Dermis blood vessel endothelial cell (primary cell): ENCODE measurements at places on chromosomes 2 and 18.

DNA sequence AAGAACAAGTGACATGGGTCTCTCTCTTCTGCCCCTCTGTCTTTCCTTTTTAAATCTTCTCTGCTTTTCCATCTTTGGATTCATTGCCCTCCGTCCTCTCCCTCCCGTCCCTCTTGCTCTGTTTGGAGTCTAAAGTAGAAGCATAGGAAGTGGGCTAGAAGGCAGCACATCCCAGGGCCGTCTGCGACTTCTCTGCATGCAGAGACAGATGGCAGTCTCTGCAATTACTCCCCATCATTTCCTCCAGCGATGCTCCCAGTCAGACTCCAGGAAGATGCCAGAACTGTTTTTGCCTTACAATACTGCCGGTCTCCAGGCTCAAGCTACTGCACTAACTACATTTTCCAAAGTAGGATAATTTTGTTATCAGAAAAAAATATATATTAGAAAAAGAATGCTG, 35.2 kb upstream of the LPIN2 start:
- DNase-seq, result no peak

DNA sequence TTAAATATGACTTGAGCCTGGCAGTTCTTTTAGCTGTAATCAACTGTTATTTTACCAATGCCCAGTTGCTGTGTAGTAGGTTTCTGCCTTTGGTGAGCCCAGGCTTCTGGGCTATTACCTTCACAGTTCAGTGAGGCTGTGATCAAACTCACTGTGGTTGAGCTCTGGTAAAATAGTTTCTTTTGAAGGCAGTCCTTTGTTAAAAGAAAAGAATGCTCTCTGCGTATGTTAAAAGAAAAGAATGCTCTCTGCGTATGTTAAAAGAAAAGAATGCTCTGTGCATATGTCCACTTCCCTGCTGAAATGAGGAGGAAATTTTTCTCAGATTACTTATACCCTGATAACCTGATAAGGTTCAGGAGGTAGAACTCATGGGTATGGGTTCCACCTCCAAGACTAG, 244.3 kb downstream of the RNF144A start:
- DNase-seq, result no peak

DNA sequence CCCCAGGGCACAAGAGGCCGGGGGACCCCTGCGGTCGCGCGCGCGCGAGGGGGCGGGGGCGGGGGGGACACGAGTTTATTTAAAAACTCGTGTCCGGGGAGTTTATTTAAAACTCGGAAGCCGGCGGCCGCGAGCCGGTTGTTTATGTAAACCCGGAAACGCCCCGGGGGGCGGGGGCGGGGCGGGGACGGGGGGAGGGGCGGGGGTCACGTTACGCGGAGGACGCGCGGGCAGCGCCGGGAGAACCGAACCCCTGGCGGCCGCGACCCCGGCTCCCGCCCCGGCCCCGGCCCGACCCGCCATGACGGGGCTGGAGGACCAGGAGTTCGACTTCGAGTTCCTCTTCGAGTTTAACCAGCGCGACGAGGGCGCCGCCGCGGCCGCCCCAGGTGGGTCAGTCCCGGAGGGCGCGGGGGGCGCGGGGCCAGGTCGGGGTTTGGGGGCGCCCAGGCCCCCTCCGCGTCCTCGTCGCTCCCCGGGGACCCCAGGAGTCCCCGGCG, 4.4 kb downstream of the NFATC1 start:
- peak; percentile 45 for DNase-seq

DNA sequence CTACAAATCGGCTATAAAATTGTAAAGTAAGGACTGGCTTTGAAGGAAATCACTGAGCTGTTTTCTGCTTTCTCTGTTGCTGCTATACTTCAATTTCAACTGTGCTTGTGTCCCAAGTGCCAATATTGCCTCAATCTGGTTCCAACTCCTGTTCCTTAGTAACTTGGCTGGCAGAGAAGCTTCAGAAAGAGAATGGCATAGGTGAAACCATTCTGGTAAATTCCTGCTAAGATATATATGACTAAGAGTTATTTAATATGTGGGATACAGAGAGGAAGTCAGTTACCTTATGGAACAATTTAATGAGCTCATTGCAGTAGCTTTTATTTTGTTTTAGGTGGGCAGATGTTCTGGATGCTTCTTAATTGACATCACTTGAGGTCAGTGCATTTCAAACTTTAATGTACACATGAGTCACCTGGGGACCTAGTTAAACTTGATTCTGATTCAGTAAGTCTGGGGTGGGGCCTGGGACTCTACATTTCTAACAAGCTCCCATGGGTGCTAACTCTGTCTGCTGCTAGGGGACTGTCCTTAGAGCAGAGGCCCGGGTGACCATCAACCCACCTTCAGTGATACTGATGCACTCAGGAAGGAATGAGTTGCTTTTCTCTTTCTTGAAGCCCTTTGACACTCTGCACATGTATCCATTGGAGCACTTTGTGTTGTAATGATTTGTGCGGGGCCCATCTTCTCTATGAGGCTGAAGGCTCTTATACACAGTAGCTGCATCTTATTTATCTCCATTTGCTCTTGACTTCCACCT, 47.6 kb downstream of the LIPG start:
- no peak for DNase-seq

GRCh38 chr2:213703406-213704098, 419.3 kb downstream of the SPAG16 start:
- no peak for DNase-seq

GRCh38 chr2:127408807-127409099, 9.5 kb upstream of the PROC start:
- DNase-seq, result no peak

- peak; percentile 13 for DNase-seq
These were observed 56.0 kb downstream of the LIPG start for GRCh38 chr18:49617865-49618264.

- DNase-seq, result peak; percentile 44
These were observed at the start of gene MXD1 for GRCh38 chr2:69914950-69915945. TSS of gene MXD1 (plus strand) at chr2:69915109. CDS start at chr2:69915331, 222 bp downstream.

DNA sequence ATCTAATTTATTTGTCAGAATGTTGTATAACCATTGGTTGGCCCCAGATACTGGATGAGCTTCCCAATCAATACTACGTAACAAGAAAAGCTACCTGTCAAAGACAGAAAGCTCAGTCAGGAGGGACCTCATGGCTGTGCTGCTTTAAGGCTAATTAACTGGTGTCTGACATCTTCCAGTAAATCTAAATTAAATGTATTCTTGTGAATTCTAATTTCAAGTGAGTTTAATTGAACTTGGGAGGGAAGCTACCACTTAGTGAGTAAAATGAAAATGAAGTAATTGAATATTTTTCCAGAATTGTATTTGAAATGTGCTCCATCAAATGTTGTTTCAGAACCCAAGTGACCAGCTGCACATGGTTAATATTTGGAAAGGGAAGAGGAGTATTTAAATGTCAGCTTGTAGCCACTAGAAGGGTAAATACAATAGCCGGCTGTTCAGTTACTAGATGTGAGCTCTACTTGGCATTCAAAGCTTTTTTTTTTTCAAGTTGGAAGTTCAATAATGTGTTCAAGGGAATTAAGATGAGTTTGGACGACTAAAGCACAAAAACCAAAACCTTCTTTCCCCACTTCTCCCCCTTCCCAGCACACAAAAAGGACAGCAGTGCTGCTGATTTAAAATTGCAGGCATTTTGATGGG, 62.0 kb downstream of the GPR39 start:
- no peak for DNase-seq

- no peak for DNase-seq
These were observed 79.0 kb downstream of the HDAC4 start for GRCh38 chr2:239321596-239322415.

GRCh38 chr2:2590141-2590540, 259.1 kb upstream of the MYT1L start:
- no peak for DNase-seq

- no peak for DNase-seq
These were observed 41.8 kb upstream of the AFF3 start for GRCh38 chr2:100184055-100184737.

GRCh38 chr2:226337941-226338600, 461.5 kb downstream of the IRS1 start:
- DNase-seq, result no peak

- DNase-seq, result no peak
These were observed 874.4 kb downstream of the SUCLG1 start for GRCh38 chr2:83584672-83585071.

DNA sequence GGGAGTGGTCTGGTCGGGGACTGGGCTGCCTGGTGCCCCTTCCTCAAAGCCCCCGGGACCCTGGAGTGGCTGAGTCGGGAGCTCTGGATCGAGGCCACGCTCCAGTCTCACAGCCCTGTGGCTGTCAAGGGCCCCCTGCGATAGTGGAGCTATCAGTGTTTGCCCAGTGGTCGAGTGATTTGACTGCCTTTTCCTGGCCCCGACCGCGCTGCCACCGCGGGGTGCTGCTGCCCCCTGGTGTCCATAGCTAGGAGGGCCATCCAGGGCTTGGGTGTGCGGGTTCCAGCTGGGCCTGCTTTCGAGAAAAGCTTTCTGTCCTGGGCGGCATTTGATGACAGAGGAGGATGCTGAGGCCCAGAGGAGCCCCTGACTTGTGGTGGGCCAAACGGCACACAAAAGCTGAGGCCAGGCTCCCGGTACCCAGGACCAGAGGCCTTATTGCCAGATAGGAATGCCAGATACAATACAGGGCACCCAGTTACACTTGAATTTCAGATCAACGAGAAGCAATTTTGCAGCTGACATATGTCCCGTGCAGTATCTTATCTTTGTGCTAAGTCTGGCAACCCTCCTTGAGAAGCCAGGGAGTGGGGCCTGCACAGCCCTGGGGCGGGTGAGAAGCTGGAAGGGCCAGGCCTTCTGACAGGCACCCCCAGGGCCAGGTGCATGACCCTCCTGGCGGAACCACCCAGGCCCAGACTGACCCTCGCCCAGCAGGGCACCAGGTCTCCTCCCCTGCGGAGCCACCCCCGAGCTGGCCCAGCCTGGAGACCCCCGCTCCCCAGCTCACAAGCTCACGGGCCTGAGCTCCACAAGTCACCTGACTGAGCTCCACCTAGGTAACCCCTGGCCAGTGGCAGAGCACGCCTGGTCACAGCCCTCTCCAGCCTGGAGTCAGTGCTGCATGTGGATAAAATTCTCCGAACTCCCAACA, 13.0 kb downstream of the ODC1 start:
- DNase-seq, result peak; percentile 88

GRCh38 chr2:157899125-157899839, 23.2 kb upstream of the ACVR1 start:
- no peak for DNase-seq

- no peak for DNase-seq
These were observed 143.7 kb downstream of the ASB1 start for GRCh38 chr2:238570391-238570790.

- no peak for DNase-seq
These were observed 21.3 kb downstream of the PDCD1 start for GRCh38 chr2:241837197-241837965.

DNA sequence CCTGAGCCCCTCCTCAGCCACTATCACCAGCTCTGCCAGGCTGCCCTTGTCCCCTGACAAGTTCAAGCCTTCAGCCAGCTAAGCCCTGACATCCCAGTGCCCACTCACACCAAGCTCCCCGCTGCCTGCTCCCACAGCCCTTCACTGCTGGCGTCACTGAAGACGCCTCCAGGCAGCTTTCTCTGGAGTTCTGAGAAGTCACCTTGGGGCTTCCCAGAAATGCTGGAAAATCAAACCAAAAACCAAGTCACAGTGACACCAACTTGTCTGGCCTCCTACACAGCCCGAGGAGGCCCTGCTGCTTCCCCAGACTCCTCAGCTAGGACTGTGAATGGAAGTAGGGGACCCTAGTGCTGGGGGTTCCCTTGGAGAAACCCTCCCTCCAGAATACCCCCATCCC, 2.2 kb upstream of the TNS1 start:
- no peak for DNase-seq

GRCh38 chr2:102558463-102558862, 60.9 kb upstream of the SLC9A2 start:
- DNase-seq, result no peak

GRCh38 chr2:118089139-118089800, 999 bp downstream of the INSIG2 start:
- DNase-seq, result peak; percentile 66

- no peak for DNase-seq
These were observed 628 bp upstream of the CAPG start for GRCh38 chr2:85410584-85411404.

DNA sequence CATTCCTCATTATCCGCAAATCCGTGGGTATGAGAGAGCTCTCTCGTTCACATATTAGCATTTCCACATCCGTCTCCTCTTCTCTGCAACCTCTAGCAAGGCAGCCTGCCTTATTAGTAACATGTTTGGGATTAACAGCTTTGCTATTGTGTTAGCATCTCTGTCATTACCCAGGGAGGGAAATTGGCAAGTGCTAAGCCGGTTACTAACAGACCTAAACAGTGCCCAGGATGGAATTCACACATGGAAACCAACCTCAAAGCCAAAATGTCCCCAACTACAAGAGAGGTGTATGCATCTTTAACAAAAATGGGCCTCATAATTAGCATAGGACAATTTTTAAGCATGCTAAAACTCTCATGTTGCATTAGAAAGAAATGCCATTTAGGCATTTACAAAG, 309.0 kb upstream of the MEIS1 start:
- no peak for DNase-seq

GRCh38 chr18:49167084-49167483, 216.3 kb upstream of the SMAD7 start:
- no peak for DNase-seq

GRCh38 chr2:69307579-69308064, 79.4 kb downstream of the GFPT1 start:
- DNase-seq, result no peak

- no peak for DNase-seq
These were observed 32.3 kb downstream of the EML6 start for GRCh38 chr2:54755641-54756326.

DNA sequence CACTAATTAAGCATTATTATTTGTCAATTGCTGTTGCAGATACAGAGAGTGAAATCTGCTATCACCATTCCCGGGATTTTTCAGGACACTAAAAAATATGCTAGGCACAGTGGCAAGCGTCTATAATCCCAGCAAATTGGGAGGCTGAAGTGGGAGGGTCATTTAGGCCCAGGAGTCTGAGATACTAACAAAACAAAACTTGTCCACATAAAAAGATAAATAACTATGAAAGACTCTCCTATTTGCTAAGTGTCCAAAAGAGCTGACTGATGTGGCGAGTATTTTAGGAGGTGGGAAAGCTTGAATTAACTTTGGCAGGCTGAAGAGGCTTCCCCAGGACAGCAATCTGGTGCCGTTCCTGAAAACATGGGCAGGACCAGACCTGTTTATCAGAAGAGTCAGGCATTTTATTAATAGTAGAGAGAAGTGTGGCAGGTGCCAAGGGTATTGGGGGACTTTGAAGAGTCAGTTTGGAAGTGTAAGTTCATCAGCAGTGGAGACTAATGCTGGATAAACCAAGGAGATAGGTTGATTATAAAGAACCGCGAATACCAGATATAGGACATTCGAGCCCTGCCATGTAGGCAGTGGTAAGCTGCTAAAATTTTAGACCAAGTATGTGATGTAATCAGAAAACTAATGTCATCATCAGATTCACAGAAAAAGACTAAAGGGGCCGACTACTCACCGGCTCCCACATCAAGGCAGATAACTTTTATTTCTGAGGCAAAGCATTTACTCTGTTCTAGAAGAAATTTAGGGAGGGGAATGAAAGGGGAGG, 201.8 kb downstream of the EPHA4 start:
- no peak for DNase-seq
